ENCODE measurements at places on chromosomes 2 and 18.

- DNase-seq = no peak
Observed at GRCh38 chr18:59546188-59546587, 151.0 kb downstream of the CCBE1 start.

DNA sequence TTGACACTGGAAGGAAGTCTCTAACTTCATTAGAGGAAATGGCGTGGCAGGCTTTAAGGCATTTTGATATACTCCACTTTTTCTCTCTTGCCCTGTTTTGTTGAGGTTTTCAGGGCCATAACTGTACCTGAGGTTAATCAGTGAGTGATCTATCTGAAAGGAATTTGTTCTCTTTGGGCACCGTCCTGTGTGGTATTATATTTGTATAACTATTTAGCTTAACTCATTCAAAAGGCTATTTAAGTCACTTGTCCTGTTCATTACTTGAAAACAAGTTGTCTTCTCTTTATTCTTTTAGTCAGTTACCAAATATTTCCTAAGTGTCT is 180.4 kb downstream of the NEDD4L start:
- DNase-seq = no peak

DNA sequence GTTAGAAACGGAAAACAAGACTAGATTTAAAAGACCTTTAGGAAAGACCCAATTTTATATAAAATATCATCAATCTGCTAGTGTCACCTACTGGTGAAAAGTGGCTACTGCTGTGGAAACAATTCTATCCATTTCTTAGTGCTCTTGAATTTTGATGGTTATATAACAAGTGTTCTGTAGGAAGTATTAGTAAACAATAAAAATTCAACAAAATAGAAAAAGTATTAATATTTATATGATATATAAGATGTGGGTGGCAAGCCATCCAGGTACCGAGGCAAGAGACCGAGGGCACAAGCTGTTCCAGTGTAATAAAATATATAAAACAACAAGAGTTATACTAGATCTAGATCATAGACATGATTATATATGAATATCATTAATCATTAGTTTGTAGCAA is 6.2 kb upstream of the TMEM87B start:
- DNase-seq = peak; percentile 68

- DNase-seq = no peak
Observed at GRCh38 chr2:12498704-12499103, 218.0 kb upstream of the TRIB2 start.

GRCh38 chr2:138703242-138703641 is 76.9 kb downstream of the NXPH2 start:
- no peak for DNase-seq

DNA sequence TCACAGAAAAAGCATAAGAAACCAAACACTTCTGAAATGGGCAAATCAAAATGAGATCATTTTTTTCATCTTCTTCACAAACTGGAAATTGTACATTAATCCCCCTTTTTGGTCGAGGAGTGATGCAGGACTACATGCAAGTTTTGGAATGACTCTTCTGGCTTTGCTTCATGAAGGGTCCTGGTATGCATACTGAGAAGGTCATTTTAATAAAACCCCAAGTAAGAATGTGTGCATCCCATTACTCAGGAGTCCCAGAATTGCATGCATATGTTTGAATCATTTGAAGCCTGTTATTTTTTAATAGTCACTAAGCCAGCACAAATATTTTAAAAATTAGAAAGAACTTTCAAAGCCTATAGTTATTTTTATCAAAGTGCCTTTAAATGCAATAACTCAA is 16.7 kb upstream of the EHBP1 start:
- DNase-seq = no peak

DNA sequence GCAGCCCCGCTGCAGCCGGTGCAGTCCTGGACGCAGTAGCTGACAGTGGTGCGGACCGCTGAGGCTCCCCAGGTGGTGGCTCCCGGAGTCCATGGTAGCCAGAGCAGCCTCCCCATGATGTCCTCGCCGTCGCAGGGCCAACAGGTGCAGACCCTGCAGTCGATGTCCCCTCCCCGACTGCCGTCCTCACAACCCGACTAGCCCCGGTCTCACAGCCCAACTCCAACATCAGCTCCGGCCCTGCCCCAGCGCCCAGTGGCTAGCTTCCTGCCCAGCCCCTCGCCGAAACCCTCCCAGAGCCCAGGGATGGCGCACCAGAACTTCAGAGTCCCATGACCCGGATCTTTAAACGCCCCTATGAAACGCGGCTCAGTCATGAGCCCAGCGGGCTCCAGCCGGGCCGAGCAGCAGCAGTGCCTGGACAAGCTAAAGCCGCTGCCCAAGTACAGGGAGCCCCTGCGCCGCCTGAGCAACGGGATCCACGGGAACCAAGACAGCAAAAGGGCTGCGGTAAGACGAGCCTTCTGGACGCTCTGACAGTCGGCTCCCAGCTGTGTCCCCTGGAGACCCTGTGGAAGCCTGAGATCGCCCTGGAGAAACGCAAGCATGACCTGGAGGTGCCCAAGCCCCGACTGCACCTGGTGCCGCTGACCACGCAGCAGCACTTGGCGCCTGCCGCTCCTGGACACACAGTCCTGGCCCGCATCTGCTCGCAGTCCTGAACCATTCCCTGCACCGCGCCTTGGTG is 53.8 kb upstream of the TUBA3E start:
- no peak for DNase-seq

DNA sequence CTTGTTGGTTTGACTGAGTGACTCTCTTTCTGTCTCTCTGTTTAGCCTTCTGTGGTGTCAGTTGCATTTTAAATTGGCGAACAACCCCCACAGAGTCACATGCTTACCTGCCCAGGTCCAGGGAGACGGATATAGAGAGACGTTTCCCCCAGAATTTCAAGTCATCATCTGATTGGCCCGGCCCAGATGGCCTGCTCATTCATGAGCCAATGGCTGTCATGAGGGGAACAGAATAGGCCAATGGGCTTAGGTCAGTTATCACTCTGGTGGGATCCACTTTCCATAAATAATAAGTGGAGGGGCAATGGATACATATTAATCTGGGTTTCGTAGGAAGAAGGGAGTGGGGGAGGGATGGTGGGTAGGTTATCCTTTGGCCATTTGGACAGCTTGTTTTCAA is 150.0 kb upstream of the SPRED2 start:
- DNase-seq = no peak

GRCh38 chr2:36965751-36966369 is 476 bp downstream of the STRN start:
- peak; percentile 62 for DNase-seq

GRCh38 chr2:2263196-2263829 is 67.8 kb downstream of the MYT1L start:
- no peak for DNase-seq

DNA sequence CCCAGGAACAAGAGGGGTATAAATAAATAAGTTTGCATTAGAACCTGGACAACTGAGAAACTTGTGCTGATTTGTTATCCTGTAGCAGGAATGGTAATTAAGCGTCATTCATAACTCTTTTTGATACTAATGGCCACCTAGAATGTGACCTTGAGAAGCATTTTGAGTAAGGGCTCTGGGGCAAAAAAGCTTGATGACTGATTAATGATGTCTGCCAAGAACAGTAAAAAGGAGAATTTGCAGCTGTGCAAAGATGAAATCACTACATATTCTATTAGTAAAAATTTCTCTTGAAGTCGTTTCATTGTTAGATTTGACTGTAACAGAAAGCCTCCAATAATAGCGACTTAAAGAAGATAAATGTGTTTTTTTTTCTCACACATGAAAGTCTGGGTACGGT is 157.7 kb downstream of the PRKCE start:
- no peak for DNase-seq

Measured in umbilical cord (tissue), 2 donors.